ENCODE measurements at places on chromosomes 2 and 18.

DNA sequence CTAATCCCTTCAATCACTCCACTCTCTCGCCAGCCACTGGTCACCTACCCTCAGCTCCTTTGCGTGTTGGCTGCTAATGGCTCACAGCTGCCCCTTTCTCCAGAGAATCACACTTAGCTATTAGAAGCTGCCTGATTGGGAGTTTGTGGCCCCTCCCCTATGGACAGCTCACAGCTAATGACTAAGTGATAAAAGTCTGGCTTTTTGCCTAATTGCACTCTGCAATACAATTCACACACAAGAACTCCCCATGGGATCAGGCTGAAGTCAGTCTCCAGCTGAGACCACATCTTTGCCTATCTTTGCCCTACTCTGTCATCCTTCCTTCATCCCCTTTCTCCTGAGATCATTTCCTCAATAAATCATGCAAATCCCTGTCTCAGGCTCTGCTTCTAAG lies 701.9 kb upstream of the RAB6C start:
- DNase-seq, result no peak

DNA sequence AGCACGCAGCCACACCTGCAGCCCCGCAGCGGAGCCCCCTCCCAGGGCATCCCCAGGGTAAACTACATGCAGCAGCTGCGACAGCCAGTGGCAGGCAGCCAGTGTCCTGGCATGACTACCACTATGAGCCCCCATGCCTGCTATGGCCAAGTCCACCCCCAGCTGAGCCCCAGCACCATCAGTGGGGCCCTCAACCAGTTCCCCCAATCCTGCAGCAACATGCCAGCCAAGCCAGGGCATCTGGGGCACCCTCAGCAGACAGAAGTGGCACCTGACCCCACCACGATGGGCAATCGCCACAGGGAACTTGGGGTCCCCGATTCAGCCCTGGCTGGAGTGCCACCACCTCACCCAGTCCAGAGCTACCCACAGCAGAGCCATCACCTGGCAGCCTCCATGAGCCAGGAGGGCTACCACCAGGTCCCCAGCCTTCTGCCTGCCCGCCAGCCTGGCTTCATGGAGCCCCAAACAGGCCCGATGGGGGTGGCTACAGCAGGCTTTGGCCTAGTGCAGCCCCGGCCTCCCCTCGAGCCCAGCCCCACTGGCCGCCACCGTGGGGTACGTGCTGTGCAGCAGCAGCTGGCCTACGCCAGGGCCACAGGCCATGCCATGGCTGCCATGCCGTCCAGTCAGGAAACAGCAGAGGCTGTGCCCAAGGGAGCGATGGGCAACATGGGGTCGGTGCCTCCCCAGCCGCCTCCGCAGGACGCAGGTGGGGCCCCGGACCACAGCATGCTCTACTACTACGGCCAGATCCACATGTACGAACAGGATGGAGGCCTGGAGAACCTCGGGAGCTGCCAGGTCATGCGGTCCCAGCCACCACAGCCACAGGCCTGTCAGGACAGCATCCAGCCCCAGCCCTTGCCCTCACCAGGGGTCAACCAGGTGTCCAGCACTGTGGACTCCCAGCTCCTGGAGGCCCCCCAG lies 254.1 kb downstream of the GLI2 start:
- DNase-seq, result no peak

DNA sequence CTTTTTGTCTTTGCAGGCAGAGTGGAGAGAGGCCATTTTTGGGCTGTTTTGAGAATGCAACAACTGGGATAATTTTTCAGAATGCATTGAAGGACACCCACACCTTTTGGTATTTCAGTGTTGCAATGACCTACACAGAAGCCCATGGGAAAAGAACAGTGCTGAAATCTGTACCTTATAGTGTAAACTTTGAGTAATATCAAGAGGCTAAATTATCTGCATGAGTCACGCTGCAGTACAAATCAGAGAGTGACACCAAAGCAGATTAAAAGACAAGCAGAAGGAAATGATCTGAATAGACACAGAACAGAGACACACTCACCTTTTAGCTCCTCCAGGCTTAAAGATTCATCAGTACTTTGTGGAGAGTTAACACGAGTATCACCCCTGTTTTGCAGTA lies 265.3 kb downstream of the PAX3 start:
- no peak for DNase-seq

DNA sequence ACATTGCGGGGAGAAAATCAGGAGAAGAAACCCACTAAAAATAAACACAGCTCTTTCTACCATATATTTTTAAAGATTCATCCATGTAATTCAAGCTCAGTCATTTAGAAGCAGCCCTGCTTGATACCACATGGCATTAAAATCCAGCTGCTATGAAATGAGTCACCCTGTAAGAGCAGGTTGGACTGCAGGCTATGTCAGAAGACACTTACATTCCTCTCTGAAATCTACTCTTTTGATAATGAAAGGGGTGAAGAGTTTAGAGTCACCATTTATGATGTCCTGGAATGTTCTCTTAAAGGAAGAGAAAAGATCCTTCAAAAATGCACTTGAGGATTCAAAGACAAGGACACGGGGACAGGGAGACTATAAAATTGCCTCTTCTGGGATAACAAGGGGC lies 100.6 kb upstream of the APCDD1 start:
- DNase-seq, result no peak

GRCh38 chr2:38266382-38267061 lies 110.6 kb downstream of the ATL2 start:
- no peak for DNase-seq

GRCh38 chr18:73940721-73941120 lies 206.9 kb downstream of the FBXO15 start:
- no peak for DNase-seq

DNA sequence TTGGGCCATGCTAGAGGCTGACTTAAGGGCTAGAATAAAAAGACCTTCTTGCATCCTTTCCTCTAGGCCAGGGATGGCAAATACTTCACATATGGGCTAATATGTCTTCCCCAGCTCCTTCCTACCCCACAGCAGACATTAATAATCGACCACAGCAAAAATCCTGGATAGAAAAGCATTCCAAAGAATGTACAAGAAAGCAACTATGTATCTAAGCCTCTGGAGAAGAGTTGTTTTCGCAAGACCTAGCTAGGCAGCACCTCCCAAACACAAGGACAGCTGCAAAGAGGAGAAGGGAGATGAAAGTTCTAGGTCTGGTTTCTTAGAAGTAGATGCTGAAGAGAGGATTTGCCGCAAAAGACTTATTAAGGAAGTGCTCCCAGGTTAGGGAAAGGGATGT lies 372.6 kb downstream of the SLC4A3 start:
- DNase-seq, result no peak

- DNase-seq, result no peak
Measured at GRCh38 chr18:7242926-7243325, 12.0 kb downstream of the LRRC30 start.

DNA sequence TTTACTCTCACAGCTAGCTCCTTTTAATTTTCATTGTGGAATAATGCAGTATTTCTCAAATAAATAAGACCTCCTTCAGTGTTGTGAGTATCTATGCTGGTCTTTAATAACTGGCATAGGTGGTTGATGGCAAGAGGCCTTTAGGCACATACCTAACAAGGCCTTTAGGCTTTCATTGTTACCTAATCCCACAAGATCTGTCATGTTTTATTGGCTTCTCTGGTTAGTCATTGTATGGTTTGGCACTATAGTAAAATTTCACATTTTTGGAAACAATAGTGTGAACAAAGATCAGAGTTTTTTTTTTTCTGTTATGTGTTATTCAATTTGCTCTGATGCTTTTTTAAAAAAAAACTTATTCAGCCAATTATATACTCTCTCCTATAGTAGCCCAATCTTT lies 89.8 kb upstream of the NEUROD1 start:
- DNase-seq, result no peak

DNA sequence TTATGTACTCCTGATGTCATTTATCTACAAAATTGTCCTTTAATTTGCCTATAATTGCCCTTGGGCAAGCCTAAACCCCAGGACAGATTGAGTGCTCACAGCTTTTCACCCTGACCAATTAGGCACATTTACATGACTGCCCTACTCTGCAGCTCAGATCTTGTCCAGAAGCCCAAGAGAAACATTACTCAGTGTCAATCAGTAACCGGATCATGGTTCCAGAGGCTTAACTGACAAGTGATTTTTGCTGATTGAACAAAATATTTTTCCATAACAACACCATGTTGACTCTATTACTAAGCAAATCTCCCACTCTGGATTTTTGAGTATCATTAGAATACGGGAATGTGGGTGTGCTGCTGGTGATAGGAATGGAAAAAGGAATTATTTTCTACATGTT lies 465.4 kb upstream of the TNP1 start:
- no peak for DNase-seq
